EL (cell line): ENCODE measurements at places on chromosomes 5 and 9.

DNA sequence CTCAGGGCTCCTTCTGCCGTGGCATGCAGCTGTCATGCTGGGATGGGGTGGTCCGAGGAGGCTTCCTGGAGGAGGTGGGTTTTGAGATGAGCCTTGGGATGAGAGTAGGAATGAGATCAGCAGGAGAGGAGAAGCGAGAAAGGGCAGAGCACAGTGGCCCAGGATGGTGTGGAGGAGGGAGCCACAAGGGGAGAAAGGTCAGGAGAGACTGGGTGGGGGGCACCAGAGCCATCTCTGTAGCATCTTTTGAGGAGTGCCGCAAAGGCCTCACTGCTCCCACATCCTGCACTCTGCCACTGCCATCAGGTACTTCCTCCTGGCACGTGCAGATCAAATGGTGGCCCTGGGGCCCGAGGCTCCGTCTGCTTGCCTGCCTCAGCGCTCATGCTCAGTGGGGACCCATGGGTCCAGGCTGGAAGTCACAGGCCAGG, 150.2 kb downstream of the MACROH2A1 start:
- DNase-seq, result no peak

DNA sequence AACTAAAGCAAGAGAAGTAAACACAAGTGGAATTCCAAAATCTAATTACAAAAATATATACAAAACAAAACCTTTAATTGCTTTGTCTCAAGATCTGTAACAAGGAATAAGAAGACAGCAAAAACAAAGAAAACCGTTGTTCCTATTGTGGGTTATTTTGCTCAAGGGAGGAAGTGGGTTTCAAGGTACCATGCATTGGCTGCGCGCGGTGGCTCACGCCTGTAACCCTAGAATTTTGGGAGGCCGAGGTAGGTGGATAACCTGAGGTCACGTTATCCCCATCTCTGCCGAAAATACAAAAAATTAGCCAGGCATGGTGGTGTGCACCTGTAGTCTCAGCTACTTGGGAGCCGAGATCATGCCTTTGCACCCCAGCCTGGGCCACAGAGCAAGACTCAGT, 12.1 kb upstream of the IQGAP2 start:
- no peak for DNase-seq

DNA sequence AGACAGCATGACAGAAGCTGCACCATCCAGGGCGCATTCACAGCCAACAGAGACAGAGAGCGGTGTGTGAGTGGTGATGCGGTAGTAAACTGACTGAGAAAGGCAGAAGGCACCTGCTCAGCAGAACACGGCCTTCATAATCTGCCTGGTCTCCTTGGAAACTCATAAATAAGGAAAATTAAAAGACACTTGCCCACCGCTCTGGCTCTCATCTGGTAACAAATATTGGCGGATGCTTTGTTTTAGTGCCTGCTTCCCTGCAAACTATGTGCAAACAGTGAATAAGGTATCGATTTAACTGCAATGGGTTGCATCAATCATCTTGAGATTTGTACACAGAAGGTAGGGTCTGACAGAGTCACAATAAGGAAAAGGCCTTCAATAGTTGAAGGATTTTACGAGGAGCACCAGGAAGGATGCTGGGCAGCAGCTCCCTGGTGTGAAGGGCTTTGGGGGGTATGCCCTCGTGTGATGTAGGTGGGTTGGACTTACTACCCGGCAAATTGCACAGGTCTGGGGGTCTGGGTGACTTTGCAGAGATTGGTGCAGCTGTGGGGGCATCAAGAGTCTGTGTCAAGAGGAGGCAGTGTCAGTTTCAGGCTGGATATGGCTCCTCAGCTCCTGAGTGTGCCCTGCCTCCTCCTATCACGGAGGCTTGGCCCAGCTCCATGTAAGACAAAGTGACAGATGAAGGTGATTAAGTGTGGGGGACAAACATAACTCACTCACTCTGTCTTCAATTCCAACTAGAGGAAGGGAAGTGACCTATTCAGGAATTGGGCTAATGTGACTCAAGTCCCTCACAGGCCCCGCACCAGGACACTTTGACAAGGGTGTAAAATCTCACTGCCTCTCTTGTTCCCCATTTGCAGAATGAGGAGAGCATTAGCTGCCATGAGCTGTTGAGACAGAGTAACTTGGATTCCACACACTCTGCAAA, 166.7 kb downstream of the ICE1 start:
- no peak for DNase-seq

DNA sequence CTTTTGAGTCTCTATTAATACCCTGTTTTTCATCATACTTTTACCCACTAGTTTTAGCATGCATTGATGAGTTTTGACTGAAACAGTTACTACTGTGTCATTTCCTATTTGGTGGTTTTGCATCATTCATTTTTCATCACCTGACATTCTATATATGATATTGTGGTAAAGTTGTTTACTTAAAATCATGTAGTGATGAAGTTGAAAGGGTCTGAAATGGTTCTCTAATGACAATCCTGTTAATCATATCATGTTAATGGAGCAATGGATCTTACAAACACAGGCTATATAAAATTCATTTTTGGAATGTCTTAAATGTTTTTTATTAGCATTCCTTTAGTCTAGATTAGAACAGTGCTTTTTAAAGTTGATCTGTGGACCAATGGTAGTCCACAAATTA, 84.1 kb downstream of the ERBIN start:
- peak; percentile 45 for DNase-seq

DNA sequence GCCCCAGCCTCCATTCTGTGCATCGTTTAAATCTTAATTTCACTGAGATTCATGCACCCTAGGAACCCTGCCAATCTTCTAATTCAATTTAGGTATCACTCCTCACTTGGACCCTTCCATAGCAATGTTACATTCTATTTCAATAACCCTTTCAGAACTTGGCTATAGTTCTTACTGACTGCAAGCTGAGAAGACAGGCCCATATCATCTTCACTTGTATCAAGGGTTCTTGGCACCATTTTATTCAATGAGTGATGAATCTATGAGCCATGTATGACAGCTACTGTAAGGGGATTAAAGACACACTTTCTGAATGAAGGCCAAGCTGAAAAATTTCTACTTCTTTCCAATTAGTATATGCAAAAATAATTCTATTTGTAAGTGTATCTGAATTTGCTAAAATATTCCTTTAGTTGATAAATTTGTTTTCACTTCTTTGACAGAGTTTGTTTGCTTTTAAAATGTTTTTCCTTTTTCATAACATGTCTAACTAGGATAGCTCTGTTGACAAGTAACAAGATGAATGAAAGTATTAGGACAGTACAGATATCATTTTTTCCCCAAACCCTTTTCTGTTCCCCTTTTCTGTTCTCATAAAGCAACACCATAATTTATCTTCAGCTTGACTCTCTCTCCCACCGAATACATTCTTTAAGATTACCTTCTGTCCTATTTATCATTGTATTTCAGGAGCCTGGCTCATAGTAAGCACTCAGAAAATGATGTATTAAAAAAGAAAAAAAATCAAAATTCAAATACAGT, 9.6 kb downstream of the ITGA2 start:
- DNase-seq, result no peak

- no peak for DNase-seq
Measured at GRCh38 chr5:103098993-103099392, 20.9 kb downstream of the GIN1 start.

GRCh38 chr5:115377468-115378217, 81.2 kb upstream of the CCDC112 start:
- peak; percentile 88 for DNase-seq

DNA sequence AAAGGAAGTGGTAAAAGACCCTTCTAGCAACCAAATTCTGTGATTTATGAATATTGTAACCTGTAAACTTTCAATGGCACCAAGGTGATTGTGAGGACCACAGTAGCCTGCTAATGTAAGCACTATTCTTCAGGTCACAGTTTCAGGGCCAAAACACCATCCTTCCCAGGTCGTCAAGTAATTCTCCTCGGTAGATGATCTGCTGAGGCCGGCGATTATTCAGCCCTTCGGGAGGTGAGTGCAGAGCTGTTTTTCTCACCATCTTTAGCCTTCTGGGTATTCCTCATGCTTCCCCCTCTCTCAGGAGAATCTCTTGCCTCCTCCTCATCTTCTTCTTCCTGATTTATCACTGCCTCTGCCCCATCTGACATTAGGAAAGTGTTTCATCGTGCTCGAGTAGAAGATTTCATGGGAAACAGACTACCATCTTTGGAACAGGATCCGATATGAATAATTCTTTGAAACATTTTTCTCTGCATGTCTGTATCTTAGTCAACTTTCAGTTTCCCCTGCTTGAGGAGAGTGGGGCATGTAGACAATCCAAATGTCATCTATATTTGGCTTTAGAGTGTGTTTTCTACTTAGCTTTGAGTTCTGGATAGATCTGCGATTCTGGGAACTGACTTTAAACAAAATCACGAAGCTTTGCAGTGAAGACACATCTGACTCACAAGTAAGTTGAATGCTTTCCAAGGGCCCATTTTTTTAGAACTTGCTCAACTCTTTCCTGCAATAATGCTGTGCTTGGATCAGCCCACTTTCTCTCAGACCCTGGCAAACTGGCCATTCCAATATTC, 173.9 kb downstream of the AOPEP start:
- peak; percentile 91 for DNase-seq

DNA sequence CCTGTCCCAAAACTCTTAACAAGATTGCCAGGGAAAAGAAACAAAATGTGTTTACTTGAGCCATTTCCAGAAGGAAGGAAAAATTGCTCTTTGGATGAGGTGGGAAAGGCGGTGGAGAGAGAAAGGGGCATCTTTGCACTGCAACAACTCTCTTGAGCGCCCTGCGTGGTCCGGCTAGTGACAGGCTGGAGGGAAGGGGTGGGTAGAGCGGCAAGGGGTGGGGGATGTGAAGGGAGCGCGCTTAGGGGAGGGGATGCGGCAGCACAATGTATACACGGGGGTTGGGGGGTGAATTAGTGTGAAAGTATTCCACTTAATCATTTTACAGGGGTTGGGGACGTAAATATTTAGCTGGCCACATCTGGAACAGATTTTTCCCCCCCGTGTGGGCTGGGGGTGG, 1.3 kb downstream of the FGF10 start:
- DNase-seq, result no peak

GRCh38 chr5:172830876-172831662, 3.0 kb upstream of the ERGIC1 start:
- DNase-seq, result peak; percentile 76

GRCh38 chr9:19156805-19157204, 29.5 kb upstream of the PLIN2 start:
- DNase-seq, result no peak

DNA sequence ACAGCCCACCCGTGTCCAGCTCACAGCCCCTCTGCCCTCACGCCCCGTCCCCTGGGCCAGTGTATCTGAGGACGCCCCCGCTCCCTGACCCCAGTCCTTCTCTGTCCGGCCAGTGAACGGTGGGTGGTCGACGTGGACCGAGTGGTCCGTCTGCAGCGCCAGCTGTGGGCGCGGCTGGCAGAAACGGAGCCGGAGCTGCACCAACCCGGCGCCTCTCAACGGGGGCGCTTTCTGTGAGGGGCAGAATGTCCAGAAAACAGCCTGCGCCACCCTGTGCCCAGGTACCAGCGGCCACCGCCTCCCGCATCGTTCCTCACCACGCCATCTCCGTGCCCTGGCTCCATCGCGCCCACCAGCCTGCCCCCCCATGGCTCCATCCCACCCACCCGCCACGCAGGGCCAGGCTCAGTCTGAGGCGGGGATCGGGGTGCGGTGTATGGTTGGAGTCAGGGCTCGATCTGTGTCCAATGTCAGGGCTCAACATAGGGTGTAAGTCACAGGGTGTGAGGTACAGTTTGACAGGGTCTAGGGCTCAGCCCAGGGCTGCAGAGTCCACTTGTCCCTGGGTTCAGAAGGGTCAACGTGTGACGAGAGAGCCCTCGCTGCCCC, 29.5 kb downstream of the HK3 start:
- no peak for DNase-seq

DNA sequence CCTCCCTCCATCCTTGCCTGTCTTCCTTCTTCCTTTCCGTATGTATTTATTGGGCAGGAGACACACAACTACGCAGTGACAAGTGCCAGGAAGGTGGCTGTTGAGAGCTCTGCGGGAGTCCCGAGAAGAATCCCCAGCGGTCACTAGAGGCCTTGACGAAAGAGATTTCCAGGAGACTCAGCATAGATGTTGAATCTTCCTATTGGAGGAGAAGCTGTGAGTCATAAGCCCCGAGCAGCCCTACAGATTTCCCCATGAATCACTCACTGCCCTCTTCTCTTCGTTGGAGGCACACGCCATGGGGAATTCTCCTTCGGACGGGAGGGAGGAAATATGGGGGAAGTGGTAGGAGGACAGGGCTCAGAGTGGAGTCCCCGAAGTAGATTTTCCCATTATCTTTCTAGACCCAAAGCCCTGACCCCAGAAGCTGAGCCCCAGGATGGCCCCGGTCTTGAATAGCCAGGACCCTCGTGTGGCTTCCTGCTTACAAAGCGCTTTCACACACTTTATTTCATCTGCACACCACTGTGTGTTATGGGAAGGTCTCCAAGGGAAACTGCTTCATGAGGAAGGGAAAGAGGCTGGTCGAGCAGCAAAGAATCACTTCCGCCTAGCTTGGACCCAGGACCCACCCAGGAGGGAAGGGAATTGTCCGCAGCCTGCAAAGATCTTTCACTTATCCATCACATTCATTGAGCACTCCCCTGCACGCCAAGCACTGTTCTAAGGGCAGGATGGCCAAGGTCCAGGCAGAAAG, 12.7 kb downstream of the DUSP1 start:
- DNase-seq, result peak; percentile 98

DNA sequence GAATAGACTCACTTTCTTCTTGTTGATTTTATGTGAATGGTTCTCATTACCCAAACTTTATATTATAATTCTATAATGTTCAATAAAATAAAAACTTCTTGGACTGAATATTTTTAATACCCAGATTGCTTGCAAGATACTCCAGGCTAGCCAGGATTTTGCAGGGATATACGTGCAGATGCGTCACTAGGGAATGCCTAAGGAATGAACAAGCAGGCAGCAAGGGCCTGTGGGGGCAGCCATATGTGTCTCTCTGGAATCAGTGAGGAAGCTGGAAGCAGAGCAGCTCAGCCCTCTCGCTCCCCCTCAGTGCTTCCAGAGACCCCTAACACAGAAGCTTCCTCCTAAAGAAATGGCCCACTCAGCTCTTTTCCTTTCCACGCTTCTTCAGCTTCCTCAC, 457.4 kb downstream of the CCDC171 start:
- DNase-seq, result peak; percentile 58

DNA sequence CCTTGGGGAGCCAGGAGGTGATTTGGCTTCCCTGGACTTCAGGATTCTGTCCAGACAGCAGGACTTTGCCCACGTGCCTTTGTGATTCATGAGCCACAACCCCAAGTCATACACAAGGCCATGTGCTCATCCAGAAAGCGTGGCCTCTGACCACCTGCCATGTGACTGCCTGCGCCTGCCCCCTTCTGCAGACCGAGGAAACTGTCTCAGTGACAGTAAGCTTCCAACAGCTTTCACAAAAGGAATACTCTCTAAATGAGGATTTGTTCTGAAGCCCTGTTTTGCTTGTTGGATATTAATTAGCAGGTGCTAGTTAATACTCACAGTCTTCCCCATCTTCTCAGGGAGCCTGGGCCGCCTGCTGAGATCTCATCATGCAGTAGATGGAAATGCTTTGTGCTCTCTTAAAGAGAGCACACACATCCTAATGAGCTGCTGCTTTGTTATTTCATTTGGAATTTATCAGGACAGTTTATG, 36.9 kb upstream of the ANGPTL2 start:
- DNase-seq, result peak; percentile 88

GRCh38 chr5:96978812-96979449, 43.1 kb downstream of the LNPEP start:
- DNase-seq, result peak; percentile 73

GRCh38 chr5:157267761-157268480, 2.0 kb downstream of the CYFIP2 start:
- DNase-seq, result no peak

- DNase-seq, result peak; percentile 88
Measured at GRCh38 chr9:110030632-110031031, 177.3 kb downstream of the C9orf152 start.

GRCh38 chr5:97266076-97266475, 83.0 kb upstream of the RIOK2 start:
- DNase-seq, result no peak
